ENCODE measurements at places on chromosomes 12 and 14.

GRCh38 chr12:68772714-68773113 is 26.7 kb downstream of the SLC35E3 start:
- DNase-seq = no peak

DNA sequence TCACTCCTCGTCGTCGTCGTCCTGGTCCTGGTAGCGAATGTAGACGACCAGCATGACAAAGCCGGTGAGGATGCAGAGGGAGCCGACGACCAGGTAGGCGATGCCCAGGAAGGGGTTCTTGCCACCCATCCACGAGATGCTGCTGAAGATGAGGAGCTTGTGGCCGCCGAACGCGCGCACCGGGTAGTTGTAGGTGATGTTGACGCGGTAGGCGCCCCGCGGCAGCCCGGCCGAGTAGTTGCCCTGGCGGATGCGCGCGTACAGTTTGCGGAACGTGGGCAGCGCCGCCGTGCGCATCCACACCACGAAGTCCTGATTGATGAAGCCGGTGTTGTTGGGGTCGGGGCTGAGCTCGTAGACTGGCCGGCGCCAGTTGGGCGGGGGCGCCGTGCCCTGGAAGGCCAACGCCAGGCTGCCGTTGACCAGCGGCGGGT is 1.0 kb downstream of the TMEM30B start:
- DNase-seq = peak; percentile 55

DNA sequence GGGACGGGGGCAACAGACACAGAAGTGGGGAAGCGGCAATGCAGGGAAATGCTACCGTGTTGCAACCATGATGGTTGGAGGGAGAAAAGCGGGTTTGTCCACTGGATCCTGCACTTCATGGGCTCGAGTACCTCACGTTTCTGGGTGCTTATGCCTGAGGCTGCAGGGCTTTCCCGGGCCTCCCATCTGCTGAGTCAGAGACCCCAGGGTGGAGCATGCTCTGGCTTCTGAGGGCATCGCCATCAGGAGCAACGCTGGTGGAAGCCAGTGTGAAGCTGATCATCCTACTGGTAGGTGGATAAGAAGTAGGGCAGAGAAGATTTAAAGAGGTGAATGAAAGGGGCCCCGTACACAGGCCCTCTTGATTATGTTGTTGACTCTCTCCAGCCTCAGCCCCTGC is 5.0 kb upstream of the ADGRD1 start:
- DNase-seq = no peak

DNA sequence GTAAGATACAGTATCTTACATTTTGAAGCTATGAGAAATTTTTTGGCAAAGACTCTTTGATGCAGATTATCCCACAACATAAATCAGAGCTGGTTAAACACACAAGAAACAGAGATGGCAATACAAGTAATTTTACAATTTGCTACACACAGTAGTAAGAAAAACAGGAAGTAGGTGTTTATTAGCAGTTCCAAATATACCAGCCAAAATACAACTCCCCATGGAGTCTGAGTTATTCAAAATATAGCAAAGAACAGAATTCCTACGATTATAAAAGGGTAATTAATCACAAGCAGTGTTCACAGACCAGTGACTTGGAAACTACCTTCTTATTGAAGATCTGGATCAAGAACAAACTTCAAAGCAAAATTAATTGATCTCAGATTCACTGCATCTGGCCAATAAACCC is 83.9 kb downstream of the BMP4 start:
- no peak for DNase-seq

All from stimulated activated CD8-positive, alpha-beta memory T cell treated with anti-CD3 and anti-CD28 coated beads, Interleukin-4, amount 100 ng/mL, for 48 hours (primary cell).